ENCODE measurements at places on chromosomes 16 and 17.

DNA sequence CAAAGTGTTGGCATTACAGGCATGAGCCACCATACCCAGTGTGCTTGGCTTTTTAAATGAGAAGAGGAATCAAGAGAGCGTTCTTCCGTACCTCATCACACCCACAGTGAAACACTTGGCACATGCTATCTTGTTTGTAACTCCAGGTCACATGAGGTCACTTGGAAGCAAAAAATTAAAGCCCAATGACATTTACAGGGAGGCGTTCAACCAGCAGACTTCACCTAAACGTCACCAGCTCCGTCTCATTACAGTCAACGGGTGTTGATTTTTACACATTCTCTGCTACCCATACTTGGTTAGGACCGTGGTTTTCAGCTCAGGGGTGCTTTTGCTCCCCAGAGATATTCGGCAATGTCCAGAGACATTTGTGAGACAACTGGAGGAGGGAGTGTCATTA is 127.0 kb downstream of the XYLT1 start:
- DNase-seq = no peak

- no peak for DNase-seq
These were observed 5.2 kb downstream of the FAM20A start for GRCh38 chr17:68595986-68596385.

DNA sequence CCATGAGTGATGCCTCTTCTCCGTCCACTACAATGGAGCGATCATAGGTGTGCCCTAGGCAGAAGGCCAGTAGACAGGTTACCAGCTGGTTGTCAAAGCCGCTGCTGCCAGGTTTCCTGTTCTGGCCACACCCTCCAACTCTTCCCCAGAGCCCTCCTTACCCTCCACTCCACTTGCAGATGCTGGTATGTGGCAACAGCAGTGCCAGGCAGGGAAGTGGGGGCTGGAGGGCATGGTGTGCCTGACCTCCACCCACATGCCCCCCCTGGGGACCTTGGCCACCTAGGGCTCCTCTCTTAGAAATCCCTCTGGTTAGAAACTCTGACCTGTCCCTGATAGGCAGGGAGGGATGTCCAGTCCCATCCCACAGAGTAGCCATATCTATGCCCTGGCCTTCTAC is 1.5 kb downstream of the RRAD start:
- no peak for DNase-seq

- no peak for DNase-seq
These were observed 323.3 kb downstream of the BCAS3 start for GRCh38 chr17:61000911-61001310.

- DNase-seq = peak; percentile 71
These were observed 43.9 kb upstream of the TEX2 start for GRCh38 chr17:64306850-64307463.

DNA sequence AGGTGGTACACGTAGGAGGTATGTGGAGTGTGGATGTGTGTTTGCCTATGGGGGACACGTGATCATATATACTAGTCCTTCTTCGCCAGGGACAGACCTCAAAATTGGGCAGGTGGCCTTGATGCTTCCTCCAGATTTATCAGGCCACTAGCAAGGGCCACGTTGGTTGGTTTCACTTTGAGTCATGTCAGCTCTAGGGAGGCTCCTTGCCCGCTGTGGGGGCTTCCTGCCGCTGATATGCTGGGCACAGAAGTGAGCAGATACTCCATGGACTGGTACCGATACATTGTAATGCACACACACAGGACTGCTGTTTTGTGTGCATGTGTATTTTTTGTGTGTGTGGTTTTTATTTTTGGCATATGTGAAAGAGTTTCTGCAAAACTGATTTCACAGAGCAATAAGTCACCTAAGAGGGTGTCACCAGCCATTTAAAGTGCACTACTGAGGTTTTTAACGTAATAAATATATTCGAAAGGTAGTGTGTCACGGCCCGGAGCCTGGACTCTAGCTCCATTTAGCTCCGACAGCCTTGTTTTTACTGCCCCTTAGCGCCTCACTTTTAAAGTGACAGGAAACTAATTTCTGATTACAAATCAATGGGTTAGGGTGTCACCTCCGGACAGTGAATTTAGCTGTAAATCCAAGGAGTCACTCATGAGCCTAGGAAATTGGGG is 605.5 kb upstream of the SALL1 start:
- DNase-seq = no peak

GRCh38 chr17:74766413-74766812 is 9.7 kb downstream of the NAT9 start:
- DNase-seq = no peak

DNA sequence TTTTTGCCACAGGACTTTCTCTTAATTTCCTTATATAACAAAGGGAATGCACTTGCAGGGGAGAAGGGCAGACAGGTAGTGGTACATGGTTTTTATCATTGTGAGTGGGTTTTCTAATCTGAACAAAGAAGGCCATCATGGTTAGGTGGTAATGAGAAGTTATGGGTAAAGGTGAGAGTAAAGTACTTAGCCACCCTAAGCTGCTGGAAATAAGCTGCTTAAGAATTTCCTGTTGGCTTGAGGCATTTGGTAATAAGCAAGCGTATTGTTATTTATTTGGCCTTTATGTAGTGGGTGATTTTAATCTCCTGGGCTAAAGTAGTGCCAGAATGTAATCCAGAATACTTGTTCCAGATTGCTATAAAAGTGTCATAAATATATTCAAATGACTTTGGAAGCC is 27.1 kb downstream of the TAC4 start:
- DNase-seq = no peak

GRCh38 chr16:48295488-48296281 is 48.3 kb upstream of the ABCC11 start:
- no peak for DNase-seq

GRCh38 chr16:72187551-72187950 is 15.6 kb upstream of the PMFBP1 start:
- DNase-seq = no peak

- no peak for DNase-seq
These were observed 13.6 kb downstream of the USP36 start for GRCh38 chr17:78826836-78827509.
